ENCODE measurements at places on chromosomes 1 and 21.

- no peak for DNase-seq
Observed at GRCh38 chr1:150410582-150411101, 46.7 kb downstream of the RPRD2 start.

DNA sequence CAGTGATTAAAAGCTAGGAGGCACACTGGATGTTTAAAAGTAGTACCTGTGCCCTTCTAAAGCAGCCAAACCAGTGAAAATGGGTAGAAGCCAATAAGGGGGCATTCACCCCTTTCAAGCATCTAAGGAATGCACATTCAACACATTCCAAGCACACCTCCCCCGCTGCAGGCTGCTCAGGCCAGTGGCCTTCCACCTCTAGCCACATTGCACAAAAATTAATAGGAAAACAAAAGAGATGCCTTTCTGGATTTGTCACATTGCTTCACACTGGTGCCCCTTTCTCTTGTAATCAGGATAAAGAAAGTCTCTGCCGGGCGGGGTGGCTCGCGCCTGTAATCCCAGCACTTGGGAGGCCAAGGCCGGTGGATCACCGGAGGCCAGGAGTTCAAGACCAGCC is 834.0 kb downstream of the USP25 start:
- no peak for DNase-seq

GRCh38 chr1:63569068-63569467 is 24.1 kb upstream of the PGM1 start:
- no peak for DNase-seq

- DNase-seq = no peak
Observed at GRCh38 chr1:112172294-112172882, 182.9 kb upstream of the KCND3 start.

- DNase-seq = no peak
Observed at GRCh38 chr1:39268112-39268581, 63.7 kb downstream of the MACF1 start.

DNA sequence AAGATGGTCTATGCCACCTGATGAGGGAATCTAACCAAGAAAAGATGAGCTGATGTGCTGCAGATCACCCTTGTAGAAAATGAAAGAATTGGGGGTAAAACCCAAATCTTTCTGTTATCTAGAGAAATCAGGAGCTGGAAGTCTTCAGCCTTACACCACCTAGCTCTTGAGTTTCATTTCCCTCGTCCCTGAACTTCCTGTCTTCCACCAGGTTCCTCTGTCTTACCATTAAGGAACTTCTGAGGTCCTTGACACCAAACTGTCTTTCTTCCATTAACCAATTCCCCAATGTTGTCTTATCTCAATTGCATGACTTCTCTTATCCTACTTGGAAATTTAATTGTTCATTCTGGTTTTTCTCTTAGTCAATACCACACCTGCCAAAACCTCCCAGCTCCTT is 31.5 kb downstream of the LPAR3 start:
- DNase-seq = no peak

DNA sequence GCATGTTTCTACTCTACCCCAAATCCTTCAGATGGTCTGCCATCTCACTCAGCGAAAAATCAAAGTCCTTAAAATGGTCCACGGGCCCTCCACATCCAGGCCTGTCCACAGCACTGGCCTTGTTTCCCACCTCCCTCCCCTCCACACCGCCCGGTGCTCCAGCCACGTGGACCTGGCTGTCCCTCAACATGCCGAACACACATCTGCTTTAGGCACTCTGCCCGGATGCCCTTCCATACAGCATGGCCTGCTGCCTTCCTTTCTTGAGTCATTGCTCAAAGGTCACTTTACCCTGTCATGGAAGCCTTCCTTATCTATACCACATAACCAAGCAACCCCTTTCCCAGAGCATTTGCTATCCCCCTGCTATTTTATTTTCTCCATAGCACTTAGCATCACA is 143.0 kb downstream of the DNM3 start:
- DNase-seq = no peak

- DNase-seq = no peak
Observed at GRCh38 chr1:155648207-155649147, 38.5 kb downstream of the MSTO1 start.

- no peak for DNase-seq
Observed at GRCh38 chr1:37481289-37482003, 7.1 kb downstream of the ZC3H12A start.

DNA sequence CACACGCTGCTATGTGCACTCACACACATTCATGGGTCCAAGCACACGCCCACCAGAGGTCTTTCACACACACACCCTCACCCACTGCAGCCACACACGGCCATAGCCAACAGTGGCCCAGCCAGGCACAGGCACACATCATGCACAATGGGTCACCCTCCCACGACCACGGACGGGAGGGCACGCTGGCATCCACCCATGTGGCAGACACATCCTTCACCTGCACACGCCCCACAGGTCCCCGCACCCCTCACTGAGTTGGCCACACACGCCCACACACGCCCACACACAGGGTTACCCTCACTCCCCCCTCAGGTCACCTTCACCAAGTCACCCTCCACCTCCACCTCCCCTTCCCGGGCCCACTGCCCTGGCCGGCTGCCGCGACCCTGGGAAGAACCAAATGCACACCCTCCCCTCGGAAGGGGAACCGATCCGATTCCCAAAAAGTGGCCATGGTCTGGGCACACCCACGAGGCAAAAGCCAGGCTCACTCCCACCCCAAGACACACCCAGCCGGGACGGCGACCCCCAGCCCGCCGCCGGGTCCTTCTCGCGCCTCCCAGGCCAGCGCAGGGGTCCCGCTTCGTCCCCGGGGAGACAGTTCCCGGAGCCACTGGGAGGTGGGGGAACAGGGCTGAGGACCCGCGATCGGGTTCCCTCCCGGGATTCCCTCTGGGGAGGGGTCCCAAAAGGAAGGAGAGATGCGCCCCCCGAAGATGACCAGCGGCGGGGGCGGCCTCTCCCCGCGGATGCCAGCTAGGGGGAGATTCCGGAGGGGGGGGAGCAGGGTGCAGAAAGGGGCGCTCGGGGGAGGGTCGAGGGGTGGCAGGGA is 860 bp downstream of the SDC3 start:
- DNase-seq = no peak
